ENCODE measurements at places on chromosomes 11 and 22.
A peak's percentile ranks its signal among the peaks of the same experiment; 100 is the strongest.

GRCh38 chr11:796565-797295, 1.4 kb downstream of the SLC25A22 start:
- no peak for DNase-seq

GRCh38 chr11:14539982-14540421, 19.8 kb upstream of the PSMA1 start:
- no peak for DNase-seq

DNA sequence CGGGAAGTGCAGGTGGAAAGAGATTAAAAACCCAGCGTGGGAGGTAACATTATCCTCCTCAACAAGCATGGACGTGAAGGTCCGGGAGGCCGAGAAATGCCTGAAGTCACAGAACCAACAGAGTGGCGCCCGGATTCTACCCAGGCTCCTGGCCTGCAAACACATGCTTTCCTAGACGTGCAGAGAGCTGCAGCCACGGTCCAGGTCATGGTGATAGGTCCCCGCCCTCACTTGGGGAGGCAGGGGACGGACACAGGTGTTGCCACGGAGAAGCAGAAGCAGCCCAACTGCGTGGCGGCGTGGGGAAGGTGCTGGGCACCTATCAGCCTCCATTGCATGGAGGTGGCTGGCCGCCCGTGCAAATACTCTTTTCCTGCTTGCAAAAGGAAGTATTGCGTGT, 148.8 kb downstream of the MPPED1 start:
- no peak for DNase-seq

DNA sequence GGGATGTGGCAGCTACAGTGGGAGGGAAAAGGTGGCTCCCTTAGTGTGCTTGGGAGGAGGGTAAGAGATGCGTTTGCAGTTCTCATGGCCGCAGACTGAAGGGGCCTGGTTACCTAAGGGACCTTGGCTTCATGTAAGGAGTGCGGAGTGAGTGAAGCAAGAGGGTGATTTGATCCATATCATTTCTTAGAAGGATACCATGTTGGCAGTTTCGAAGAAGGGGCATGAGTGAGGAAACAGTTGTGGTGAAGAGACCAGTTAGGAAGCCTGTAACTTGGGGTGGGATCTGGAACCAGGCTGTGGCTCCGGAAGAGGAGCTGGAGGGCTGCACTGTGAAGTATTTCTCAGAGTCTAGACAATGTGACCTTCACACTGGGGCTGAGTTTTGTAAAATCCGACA, 45.0 kb downstream of the ST3GAL4 start:
- DNase-seq = no peak

- peak; percentile 46 for DNase-seq
Measured at GRCh38 chr22:26330971-26331625, 98.0 kb upstream of the ASPHD2 start.

DNA sequence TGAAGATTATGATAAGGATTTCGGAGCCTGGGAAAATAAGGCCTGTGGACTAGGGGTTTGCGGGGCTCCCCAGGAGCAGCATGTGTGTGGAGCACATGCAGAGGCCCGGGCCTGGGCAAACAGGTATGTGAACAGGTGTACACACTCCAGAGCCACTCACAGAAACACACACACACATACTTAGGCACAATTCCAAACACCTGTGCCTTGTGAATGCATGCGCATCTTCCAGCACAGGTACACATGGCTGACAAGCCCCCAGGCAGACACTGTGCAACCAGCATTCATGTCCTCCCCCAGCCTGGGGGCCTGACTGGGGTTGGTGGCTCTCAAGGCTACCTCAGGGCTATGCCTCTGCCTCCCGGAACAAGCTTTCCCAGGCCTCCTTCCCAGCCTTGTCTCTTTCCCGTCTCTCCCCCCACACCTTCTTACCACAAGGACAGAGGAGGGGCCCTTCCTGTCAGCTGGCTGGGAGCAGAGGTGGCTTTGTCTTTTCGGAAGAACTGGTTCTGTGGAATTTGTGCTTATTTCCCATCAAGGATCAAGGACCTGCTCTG, 2.6 kb upstream of the P2RY6 start:
- no peak for DNase-seq

DNA sequence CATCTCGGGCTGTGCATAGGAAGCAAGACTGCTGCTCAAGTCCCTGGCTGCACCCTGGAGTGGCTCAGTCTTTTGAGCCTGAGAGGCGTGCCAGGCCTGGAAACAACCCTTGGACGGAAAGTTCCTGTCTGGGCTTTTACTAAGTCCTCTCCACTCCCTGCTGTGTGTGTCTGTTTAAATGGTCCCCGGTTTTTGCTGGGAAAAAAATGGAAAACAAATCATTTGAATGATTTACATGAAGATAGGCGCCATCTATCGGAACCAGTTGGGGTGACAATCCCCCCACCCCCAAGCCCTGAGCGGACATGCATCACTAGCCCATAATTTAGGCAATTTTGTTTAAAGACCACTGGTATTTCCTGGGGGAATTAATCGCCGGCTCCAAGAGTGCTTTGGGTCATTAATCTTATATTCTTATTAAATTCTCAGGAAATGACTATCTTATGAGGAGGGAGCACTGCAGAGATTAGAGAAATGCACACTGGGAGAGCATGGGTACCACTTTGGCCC, 2.7 kb upstream of the GAB2 start:
- peak; percentile 35 for DNase-seq

GRCh38 chr11:69892986-69893555, 73.9 kb upstream of the FGF3 start:
- no peak for DNase-seq

All from CD4-positive, alpha-beta T cell treated with Interferon gamma for 1 hour (primary cell).